Pulmonary artery endothelial cell (primary cell): ENCODE measurements at places on chromosomes 1 and 21. TPM values are rescaled to one million over a fixed set of nuclear protein-coding genes. Genes with fewer than 3 reads are reported as not detected.

DNA sequence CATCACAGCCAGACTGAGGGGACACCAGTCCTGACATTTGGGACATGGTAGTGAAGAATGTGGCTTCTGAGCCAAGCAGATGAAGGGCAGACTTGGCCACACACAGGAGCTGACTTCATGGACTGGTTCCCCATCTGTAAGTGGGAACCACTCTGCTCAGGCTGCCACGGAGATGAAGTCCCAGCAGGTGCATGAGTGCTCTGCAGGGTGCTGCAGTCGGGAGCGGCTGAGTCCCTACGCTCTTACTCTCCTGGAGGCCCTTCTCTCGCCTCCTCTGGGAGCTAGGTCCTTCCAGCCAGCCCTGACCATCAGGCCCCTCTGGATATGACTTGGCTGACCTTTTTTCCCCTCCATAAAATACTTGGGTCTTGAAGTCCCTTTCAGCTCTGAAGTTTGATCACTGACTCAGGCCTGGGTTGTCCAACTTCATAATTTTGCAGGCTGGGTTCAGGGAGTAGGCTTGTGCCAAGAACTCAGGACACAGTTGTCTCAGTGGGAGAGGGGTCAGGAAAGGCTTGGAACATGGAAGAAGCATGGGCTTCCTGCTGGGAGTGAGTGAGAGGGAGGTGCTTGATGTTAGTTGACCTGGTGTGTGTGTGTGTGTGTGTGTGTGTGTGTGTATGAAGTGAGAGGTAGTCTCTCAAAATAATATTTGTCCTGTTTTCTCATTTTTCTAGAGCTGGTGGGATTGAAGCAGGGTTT lies 21.0 kb upstream of the EPS8L3 start:
- DNase-seq = no peak

- DNase-seq = no peak
These were observed 96.5 kb downstream of the PAPPA2 start for GRCh38 chr1:176559474-176559873.

DNA sequence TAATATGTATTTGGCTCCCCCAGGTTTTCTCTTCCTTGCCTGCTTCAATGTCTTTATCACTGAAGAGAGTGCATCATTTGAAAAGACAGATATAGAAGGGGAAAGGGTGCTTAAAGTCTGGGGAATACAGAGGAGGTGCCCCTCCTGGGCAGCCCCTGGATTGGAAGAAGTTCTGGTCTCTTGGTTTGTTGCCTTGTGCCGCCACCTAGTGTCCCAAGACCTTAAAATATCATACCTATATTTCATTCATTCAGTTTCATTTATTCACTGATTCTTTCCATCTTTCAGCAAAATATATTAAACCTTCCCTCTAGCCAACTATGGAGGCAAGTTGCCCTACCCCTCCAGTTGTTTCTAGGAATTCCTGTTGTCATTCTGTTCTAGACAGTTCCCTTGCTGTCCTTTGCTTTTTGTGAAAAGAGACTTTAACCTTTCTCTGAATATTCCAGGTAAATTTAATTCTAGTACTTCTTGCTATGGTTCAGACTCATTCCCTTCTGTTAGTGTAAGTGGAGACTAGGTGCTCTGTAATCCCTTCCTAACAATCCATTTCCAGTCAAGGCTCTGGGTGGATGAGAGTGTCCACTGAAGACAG lies 56.1 kb downstream of the MEF2D start:
- no peak for DNase-seq

ALX3 gene
- not detected in 2 replicates for total RNA-seq

TPTE gene
- not detected in 2 replicates for total RNA-seq

RORC gene
- total RNA-seq = not detected in 2 replicates
